ENCODE measurements at places on chromosomes 4 and X.

DNA sequence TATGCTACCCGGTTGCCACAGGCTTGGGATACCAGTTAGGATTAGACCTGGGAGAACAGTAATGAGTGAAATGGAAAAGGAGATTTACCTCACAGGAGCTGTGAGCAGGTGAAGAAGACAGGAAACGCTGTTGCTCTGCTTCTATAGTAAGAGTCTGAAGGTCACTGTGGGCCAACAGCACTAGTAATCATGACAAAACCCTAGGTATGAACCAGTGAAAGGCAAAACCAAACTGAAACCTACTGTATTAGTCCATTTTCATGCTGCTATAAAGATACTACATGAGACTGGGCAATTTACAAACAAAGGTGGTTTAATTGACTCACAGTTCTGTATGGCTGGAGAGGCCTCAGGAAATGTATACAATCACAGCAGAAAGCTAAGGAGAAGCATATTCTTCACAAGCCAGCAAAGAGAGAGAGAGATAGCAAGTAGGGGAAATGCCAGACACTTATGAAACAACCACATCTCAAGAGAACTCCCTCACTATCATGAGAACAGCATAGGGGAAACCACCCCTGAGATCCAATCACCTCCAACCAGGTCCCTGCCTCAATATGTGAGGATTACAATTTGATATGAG, 736.7 kb upstream of the INTU start:
- DNase-seq: no peak

DNA sequence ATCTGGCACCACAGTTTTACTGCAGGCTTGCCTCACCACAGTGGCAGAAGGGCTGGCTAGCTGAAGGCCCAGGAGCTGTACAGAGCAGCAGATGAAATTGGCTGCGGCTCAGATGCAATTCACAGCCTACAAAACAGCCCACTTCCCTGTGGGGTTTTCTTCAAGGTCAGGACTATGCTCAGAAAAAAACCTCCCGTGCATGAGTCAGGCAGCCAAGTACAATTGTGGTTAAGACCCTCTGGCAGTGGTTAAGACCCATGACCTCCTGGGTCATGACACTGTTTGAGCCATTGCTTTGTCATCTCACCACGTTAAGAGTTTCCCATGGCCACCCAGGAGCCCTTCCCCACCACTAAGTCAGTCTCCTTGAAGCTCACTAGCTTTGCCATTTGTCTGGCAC, 276.3 kb downstream of the HNRNPD start:
- no peak for DNase-seq

DNA sequence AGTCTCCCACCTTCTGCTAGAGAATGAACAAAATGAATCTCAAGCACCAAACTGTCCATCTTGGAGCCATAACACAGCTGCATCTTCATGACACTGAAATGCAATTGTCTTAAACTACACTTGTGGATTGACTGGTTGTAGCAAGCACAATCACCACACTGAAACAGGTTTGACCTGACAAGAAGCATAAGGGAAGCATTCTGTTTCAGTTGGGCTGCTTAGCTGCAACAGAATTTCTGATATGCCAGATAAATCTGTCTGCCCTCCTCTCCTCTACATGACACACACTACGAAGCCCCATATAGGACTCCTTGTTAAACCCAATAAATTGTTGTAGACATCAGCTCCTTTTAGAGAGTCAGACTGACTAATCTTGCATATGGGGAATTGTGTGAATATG, 101.8 kb upstream of the NPY2R start:
- DNase-seq: no peak

DNA sequence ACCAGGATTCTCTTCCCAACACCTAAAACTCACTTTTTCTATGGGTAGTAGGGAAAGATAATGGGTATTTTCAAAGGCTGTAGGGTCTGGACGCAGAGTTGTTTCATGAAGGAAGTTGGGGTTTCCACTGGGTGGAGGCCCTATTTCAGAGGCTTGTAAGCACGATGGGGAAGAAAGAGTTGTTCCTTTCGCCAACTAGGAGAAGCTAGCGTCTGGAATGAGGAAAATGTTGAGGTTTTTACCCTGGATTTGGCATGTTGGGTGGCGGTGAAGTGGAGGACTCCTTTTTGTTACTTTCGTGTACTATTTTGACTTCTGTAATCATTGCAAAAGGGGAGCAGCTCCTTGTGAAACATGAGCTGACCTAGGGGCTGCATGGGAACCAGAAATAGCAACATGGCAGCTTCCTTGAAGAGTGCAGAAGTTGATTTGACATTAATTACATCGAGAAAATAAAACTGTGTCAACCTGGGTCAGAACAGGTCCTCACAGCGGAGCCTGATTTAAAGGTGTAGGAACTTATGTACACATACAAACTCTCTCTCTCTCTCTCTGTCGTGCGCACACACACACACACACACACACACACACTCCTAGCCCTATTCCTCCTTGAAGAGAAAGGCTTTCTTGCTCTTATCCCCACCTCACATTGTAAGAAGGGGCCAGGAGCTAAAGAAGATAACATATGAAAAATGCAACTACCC, 19.1 kb downstream of the VSIG4 start:
- DNase-seq: no peak

- no peak for DNase-seq
Observed at GRCh38 chrX:141314441-141314840, 72.1 kb upstream of the SPANXC start.
